Activated CD4-positive, alpha-beta memory T cell treated with anti-CD3 and anti-CD28 coated beads, Interleukin-2, amount 10 ng/mL, durations not matched to agents 7 days and 5 days (primary cell): ENCODE measurements at places on chromosomes 7 and 10.

DNA sequence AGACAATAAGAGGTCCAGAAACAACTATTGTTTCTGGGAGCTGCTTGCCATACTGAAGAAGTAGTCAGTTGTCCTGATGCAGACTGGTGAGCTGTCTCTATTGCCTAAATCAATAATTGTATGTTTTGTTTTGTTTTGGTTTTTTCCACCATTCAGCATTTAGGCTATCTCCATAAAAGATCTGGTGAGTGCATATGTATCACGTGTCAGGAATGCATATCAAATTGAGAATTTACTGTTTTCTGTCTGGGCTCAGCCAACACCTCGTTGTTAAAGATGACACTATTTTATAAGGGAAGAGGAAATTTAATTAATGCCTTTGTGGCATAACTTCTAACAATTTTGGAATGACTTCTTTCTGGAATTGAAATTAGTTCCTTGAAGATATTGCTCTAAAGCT is 66.2 kb downstream of the SORCS1 start:
- H3K27ac ChIP-seq = no peak overlapping the region
- H3K4me1 ChIP-seq = no peaks in the 10 kb centered on the region
- no peaks in the 10 kb centered on the region for H3K36me3 ChIP-seq
- DNase-seq = no peak
- H3K4me3 ChIP-seq = no peak overlapping the region
- no peaks in the 10 kb centered on the region for H3K27me3 ChIP-seq

GRCh38 chr7:82816272-82816671 is 346.4 kb downstream of the PCLO start:
- H3K27me3 ChIP-seq = no peaks in the 10 kb centered on the region
- H3K4me1 ChIP-seq = no peaks in the 10 kb centered on the region
- H3K4me3 ChIP-seq = no peak overlapping the region
- H3K27ac ChIP-seq = no peak overlapping the region
- no peak for DNase-seq

DNA sequence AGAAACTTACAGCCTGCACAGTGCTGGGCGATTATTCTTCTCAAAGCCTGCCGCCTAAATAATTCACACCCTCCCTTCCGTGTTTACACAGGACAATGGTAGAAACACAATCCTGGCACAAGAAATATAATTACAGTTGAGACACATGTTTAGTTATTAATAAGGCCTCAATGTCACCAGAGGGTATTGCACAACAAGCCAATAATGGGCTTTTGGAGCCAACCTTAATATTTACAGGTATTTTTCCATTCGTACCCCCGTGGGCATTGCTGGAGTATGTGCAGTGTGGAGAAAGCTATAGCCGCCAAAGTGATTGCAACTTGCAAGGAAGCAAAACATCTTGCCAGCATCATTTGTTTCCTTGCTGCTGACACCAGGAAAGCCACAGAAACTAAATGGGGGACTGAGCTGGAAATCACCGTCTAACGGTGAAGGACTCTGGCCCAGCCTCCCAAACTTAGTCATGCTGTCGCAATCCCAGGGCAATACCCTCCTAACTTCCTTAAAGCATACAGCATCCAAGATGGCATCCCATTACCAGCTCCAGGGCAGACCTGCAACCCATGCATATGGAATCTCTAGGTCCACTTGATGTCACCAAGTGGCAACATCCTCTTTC is 8.6 kb downstream of the CALN1 start:
- H3K27ac ChIP-seq = no peak overlapping the region
- no peak for DNase-seq
- H3K27me3 ChIP-seq = no peaks in the 10 kb centered on the region
- H3K36me3 ChIP-seq = no peaks in the 10 kb centered on the region
- no peaks in the 10 kb centered on the region for H3K4me1 ChIP-seq

DNA sequence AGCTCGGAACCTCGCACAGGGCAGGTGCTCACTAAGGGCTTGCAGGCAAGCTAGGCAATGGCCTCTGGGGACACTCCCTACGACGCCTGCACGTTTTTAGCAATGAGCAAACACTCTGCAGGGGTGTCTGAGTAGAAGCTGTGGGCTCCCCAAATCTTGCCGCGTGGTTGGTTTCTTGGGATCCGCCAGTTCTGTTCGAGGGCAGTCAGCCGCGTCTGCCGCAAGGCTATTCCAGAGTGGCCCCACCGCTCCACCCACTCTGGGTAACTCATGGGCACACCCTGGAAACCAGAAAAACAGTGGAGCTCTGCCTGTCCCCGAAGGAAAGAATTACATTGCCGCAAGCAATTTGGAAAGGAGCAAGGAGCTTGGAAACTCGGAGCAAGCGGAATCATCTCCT is 189.3 kb upstream of the LYZL2 start:
- no peak overlapping the region for H3K4me3 ChIP-seq
- no peak overlapping the region for H3K27ac ChIP-seq
- no peaks in the 10 kb centered on the region for H3K27me3 ChIP-seq
- no peaks in the 10 kb centered on the region for H3K36me3 ChIP-seq

DNA sequence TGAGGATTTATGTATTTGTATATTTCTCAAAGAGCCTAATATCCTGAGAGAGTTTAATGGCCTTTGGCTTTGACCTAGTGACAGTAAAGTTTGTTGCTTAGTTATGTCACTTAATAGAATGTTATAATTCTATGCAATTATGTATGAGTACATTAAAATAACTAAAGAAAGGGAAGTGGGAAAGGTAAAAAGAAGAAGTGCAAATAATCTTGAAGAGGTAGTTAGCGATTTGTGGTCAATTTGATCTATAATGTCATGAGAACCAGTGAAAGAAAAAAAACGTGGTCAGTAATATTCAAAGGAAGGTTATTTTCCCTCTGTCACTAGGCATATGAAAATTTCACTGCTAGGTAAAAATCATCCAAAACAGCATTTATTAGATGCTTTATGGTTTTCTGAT is 143.4 kb upstream of the LSM8 start:
- H3K27ac ChIP-seq = no peak overlapping the region
- no peak overlapping the region for H3K4me3 ChIP-seq
